Iris pigment epithelial cell (primary cell): ENCODE measurements at places on chromosomes 4 and X.
A peak's percentile ranks its signal among the peaks of the same experiment; 100 is the strongest.

- no peak for DNase-seq
Measured at GRCh38 chr4:24298911-24299310, 285.4 kb downstream of the DHX15 start.

DNA sequence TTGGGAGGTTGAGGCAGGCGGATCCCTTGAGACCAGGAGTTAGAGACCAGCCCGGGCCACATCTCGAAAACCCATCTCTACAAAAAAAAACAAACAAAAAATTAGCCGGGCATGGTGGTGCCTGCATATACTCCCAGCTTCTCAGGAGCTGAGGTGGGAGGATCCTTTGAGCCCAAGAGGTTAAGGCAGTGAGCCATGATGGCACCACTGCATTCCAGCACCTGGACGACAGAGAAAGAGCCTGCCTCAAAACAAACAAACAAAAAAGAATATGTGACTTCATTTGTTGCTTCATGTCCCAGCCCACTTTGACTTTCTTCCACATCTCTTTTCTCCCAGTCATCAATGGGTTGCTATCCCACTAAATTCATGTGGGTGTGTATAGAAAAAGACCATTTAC is 79.7 kb downstream of the BCOR start:
- no peak for DNase-seq

- DNase-seq, result no peak
Measured at GRCh38 chrX:50668860-50669259, 145.1 kb downstream of the SHROOM4 start.

- peak; percentile 10 for DNase-seq
Measured at GRCh38 chr4:92381616-92382015, 77.8 kb downstream of the GRID2 start.

DNA sequence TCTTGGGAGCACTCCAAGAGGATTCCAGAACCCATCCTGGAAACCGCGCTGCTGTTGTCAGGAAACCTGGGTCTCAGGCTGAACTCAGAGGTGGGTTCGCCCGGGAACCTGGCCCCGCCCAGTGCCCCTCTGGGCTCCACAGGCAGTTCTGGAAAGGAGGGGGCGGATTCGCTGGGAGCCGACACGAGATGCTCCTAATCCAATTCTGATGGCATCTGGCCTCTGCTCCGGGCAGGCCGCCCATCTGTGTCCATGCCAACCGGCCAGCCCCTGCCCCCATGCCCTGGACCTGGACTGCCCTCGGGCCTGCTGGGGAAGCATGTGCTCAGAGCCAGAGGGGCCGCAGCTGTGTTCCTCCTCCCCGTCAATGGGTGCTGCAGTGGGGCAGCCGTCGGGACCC is 21.0 kb downstream of the ATP2B3 start:
- DNase-seq, result no peak

GRCh38 chrX:17046478-17047097 is 100.1 kb downstream of the REPS2 start:
- peak; percentile 70 for DNase-seq

DNA sequence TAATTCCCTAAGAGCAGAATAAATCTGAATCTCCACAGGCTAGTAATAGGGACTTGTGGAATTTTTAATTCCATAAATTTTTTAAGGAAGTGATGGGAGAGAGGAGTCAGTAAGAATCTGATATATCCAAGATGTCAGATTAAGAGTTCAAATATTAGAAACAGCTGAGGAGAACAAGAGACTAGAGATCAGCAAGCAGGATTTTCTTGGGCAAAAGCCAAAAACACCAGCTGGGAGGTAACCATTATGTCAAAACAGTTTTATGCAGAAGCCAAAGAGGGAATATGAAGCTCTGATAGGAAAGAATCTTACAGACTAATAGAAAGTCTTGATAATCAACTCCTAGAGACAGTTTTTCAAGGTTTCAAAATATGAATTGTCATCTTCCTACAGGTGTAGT is 72.2 kb upstream of the RBPJ start:
- DNase-seq, result peak; percentile 81

GRCh38 chr4:154560419-154560801 is 2.4 kb upstream of the FGB start:
- no peak for DNase-seq

GRCh38 chrX:19747652-19748610 is 139.5 kb downstream of the SH3KBP1 start:
- DNase-seq, result no peak

GRCh38 chrX:115177932-115178331 is 11.3 kb upstream of the RBMXL3 start:
- DNase-seq, result peak; percentile 57

DNA sequence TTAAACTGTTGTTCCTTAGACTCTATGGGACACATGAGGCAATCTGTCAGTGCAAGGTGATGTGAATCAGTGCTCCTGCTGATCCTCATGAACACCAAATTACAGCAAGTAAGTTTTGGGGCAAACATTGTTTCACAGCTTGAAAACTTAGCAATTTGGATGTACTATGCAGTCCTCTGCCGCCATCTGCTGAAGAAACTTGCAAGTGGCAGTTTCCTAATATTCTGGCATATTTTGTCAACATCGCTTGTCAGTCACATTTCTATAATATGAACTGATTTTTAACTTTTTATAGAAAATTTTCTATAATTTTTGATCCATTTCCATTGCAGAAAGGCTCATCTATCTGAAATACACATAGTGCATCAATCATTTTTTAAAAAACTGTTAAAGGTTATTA is 56.3 kb downstream of the ZAR1 start:
- DNase-seq, result peak; percentile 53

- peak; percentile 69 for DNase-seq
Measured at GRCh38 chrX:45295259-45295986, 94.7 kb upstream of the DIPK2B start.

DNA sequence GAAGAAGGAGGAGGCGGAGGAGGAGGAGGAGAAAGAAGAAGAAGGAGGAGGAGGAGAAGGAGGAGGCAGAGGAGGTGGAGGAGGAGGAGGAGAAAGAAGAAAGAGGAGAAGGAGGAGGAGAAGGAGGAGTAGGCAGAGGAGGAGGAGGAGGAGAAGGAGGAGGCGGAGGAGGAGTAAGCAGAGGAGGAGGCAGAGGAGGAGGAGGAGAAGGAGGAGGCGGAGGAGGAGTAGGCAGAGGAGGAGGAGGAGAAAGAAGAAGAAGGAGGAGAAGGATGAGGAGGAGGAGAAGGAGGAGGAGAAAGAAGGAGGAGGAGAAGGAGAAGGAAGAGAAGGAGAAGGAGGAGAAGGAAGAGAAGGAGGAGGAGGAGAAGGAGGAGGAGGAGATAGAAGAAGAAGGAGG is 19.9 kb downstream of the MRFAP1 start:
- no peak for DNase-seq

DNA sequence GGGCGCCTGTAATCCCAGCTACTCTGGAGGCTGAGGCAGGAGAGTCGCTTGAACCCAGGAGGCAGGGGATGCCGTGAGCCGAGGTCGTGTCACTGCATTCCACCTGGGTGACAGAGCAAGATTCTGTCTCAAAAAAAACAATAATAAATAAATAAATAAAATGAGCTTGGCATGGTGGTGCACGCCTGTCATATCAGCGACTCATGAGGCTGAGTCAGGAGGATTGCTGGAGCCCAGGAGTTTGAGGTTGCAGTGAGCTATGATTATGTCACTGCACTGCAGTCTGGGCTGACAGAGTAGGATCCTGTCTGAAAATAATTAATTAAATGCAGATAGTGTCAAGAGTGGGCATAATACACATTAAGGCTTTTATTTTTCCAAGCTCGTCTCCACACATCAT is 77.5 kb downstream of the DHRSX start:
- DNase-seq, result peak; percentile 49

GRCh38 chrX:71627588-71628404 is 9.5 kb upstream of the CXCR3 start:
- no peak for DNase-seq

- DNase-seq, result no peak
Measured at GRCh38 chr4:163598028-163598427, 103.5 kb downstream of the TMA16 start.

GRCh38 chrX:65750674-65751469 is 83.4 kb downstream of the MSN start:
- DNase-seq, result no peak

DNA sequence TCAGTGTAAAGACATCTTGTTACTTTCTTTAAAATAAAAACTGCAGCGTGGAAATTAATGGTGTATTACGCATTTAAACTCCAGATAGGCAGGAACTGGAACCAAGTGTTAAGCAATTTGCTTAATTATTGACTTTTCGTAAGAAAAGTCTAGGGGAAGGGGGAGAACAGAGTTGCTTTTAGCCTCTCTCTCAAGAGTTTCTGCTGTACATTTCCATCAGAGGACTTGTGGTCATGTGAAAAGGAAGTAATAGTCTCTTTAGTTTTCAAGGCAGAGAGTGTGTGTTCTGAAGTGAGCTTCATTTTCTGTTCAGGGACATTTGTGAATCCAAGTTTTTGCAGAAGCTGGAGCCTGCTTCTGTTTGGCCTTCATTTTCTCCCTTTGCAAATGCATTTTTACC is 127.2 kb downstream of the UBE2K start:
- DNase-seq, result no peak

GRCh38 chr4:94961420-94961819 is 203.7 kb downstream of the BMPR1B start:
- peak; percentile 33 for DNase-seq

DNA sequence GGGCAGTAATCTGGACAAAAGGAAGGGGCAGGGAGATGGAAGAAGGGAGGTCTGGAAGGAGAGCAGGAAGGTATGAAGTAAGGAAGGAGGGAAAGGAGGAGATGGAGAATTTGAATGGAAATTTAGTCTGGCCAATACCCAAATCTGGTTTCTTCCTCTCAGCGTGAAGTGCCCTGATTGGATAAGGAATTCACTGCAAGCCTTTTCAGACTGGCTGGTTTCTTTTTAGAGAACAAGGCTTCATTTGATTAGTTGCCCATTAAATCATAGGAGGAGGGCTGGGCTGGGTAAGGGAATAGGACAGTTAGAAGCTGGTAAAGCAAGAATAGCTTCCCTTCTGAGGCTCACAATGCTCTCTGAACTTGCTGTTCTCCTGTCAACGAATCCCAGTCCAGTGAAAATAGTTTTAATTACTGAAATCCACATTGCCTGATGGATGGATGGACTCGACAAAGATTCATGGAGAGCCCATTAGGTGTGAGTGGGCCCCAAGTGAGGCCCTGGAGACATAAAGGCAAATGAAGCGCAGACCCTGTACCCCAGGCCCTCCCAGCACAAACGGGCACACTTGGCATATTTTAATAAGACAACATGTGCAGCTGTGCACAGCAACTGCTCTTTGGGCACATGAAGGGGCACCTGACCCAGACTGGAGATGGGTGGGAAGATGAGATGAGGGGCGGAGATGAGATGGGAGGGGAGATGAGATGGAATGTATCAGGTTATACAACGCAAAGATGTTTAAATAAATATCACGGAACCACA is 347.1 kb upstream of the GATB start:
- DNase-seq, result no peak

- DNase-seq, result peak; percentile 75
Measured at GRCh38 chr4:148065075-148065474, 333.2 kb downstream of the ARHGAP10 start.

- DNase-seq, result peak; percentile 49
Measured at GRCh38 chr4:113471146-113471860, 290.2 kb downstream of the CAMK2D start.

- no peak for DNase-seq
Measured at GRCh38 chr4:185955826-185956543, 113.0 kb upstream of the TLR3 start.

- peak; percentile 98 for DNase-seq
Measured at GRCh38 chr4:169229571-169230028, 41.2 kb downstream of the SH3RF1 start.

GRCh38 chrX:84729809-84730208 is 227.6 kb upstream of the HDX start:
- peak; percentile 45 for DNase-seq

GRCh38 chr4:2944091-2944482 is 19.1 kb downstream of the NOP14 start:
- no peak for DNase-seq

GRCh38 chr4:150329373-150329772 is 251.1 kb downstream of the DCLK2 start:
- no peak for DNase-seq

DNA sequence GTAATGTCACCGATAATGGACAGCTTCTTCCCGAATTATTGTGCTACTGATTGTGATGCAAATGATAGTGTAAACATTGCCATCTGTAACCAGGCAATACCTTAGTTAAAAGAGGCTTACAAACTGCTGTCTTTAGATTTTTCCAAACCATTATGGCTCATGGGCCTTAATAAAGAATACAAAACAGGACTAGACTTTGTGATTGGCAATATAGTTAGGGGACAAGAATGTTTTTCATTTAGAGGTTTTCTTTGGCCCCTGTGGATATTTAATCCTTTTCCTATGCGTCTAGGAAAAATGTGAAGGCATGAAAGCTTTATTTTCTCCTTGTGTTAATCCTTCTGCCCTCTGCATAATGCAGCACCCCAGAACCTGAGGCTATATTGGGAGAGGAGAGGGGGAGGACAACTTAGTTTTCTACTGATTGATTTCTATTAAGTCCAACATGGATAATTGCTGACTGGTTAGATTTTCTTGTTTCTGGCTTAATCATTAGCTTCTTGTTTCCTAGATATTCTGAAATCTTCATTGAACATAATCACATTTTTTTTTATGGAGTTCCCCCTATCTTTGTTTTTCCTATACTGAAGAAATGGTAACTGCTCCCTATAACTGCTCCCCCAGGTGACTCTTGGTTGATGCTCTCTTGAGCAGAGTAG is 1.9 kb downstream of the PRPS1 start:
- no peak for DNase-seq

GRCh38 chr4:48742412-48742811 is 37.7 kb downstream of the FRYL start:
- DNase-seq, result peak; percentile 30

GRCh38 chrX:77275392-77275791 is 171.8 kb upstream of the FGF16 start:
- DNase-seq, result no peak

DNA sequence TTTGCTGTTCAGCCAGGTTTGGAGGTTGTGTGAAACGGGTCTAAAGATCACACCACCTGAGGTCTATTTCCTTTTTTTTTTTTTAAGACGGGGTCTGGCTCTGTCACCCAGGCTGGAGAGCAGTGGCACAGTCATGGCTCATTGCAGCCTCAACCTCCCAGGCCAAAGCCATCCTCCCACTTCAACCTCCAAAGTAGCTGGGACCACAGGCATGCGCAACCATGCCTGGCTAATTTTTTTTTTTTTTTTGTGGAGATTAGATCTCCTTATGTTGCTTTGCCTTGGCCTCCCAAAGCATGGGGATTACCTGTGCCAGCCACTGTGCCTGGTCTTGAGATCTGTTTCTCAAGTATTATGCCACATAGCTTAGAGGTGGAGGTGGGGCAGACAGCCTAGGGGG is 49.2 kb upstream of the ELOVL6 start:
- DNase-seq, result no peak

- DNase-seq, result peak; percentile 44
Measured at GRCh38 chrX:54891573-54891972, 29.1 kb upstream of the TRO start.

DNA sequence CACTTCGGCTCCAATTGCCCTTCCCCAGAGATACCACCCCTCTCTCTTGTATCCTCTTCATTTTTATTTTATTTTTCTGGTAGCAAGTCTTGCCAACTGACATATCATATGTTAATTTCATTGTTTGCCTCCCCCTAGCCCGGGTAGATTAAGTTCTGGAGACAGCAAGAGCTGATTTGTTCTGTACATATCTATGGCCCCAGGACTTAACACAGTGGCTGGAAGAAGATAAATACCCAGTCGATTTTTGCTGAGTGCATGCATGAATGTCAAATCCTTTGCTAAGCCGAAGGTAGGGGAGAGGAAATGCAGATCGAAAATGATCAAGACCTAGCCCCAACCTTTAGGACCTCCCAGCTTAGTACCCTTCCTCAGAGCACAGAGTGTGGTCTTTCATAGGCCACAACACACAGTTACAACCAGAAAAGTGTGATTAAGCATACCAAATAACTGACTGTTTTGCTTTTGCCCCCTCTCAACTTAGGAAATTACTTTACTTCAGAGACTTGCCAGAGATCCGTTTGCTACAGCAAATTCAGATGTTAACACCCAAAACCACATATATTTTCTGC is 58.7 kb upstream of the KLF3 start:
- no peak for DNase-seq
